ENCODE measurements at places on chromosomes 2 and 18.

GRCh38 chr2:163752267-163752666 is 16.5 kb upstream of the FIGN start:
- DNase-seq: no peak

DNA sequence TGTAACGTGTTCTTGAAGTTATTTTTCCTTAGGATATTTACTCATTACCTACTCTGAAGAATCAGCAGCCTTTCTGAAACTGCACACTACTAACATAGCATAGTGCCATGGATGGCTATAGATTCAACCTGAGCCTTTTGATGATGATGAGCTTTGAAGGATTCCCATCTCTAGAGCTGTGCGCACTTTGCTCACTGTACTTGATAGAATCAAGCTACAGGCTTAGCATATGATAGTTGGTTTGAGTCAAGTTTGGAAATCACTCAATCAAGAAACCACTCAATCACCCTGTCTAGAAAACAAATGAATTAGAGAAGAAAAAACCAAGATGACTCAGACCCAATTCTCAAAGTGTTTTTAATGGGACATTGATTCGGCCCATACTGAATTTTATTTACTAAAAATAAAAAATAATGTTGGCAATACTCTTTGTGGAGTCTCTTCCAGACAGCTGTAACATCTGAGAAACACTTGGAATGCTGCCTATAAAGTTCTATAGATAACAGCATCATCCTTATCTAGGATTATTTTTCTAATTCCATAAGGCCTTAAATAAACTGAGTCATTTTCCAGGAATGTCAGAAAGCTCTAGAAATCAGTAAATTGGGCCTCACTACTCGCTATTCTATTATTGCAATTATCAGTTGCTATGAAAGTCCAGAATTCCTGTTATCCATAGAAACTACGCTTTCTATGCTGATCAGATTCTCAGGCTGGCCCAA is 259.0 kb upstream of the ERBB4 start:
- DNase-seq: no peak

- DNase-seq: no peak
Measured at GRCh38 chr18:29982218-29982617, 1060.3 kb downstream of the DSC3 start.

DNA sequence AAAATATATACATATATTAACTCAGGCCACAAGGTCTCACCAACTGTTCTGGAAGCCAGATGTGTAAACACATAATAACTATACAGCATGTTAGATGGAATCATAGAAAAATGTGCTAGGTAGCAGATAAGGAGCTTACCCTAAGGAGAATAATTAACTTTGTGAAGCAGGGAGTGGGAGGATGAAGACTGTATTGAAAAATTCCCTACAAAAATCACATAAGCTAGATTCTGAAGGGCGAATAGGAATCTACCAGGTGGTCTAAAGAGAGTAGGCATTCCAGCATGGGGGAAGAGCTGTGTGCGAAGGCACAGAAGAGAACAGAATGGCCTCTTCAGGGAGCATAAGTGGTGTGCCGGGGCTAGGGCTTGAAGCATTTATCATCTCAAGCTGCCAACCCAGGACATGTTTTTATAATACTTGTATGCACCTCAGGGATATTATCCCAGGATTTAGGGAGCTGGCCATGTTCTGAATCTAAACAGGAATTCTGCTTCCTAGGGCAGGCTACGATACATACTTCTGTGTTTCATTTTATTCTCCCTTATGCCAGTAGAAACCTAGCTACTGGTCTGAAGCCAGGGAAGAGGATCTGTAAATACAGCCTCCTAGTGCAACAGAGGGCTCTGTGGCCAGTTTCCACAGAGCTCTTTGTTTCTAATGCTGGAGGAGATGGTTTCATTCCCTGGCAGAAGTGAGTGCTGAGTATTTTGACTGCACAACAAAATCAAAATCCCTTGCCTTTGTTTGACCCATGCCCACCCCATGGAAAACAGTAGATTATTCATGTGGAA is 56.7 kb downstream of the NEMP2 start:
- no peak for DNase-seq

- DNase-seq: no peak
Measured at GRCh38 chr2:17995593-17995992, 117.1 kb downstream of the KCNS3 start.

DNA sequence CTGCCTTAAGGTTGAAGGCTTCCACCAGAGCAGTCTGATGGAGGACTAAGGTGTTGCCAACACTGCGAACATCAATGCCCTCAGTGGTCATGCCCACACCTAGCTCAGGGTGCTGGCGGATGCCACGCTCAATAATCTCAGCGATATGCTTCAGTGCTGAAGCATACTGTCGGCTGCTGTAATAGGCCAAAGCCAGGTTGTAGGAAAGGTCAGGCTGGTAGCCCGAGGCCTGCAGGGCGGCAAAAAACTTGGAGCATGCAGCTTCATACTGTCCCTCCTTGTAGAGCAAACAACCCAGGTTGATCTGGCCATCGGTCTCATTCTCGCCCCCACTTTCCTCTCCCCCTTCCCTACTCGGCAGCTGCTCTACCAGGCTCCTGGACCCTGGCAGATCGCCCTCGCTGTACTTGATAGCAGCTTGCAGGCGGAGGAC is 159.4 kb downstream of the AGPS start:
- DNase-seq: no peak

GRCh38 chr2:80515964-80516363 is 211.4 kb upstream of the LRRTM1 start:
- no peak for DNase-seq

- DNase-seq: no peak
Measured at GRCh38 chr2:164905307-164905706, 50.0 kb downstream of the SLC38A11 start.

DNA sequence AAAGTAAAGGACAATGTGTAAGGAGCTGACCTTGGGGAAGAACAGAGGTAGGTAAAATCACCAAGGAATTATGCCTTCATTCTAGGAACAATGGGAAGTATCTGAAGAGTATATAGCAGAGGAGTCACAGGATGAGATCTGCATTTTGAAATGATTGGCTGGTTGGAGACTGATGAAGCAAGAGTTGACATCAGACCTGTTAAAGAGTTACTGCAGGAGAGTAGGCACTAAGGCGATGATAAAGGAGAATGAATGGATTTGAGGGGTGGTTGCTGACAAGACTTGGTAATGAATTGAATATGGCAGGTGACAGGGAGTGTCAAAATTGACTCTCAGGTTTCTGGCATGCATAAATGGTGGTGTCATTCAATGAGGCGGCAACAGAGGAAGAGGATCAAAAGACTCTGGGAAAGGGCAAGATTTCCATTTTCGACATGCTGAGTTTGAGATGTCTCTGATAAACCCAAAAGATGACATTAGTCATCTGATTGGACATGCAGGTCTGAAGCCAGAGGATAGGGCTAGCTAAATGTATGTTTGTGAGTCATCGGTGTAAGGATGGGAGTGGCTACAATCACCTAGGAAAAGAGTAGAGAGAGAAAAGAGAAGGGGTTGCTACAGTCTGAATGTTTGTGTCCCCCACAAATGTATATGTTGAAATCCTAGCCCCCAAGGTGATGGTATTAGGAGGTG is 236.5 kb downstream of the DYM start:
- DNase-seq: no peak

- no peak for DNase-seq
Measured at GRCh38 chr2:7077660-7078267, 160.6 kb downstream of the RNF144A start.

DNA sequence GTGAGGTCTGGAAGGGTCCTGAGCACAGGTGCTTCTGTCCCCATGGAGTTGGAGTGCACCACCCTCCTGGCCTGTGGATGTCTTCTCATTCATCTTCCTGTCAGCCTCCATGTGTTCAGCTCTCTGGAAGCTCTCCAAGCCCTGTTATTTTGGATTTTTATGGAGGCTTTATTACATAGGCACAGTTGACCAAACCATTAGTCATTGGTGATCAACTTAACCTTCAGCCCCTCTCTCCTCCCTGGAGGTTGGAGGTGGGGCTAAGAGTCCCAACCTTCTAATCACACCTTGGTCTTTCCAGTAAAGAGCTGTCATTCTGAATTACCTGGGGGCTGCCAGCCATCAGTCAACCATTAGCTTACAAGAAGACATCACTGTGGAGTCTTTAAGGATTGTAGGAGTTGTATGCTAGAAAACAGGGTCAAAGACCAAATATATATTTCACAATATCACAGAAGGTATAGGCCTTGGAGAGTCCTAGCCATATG is 7.5 kb upstream of the MCFD2 start:
- no peak for DNase-seq

- no peak for DNase-seq
Measured at GRCh38 chr2:177753682-177754491, 318.7 kb downstream of the PDE11A start.

- DNase-seq: no peak
Measured at GRCh38 chr2:14678761-14679160, 46.2 kb downstream of the LRATD1 start.

DNA sequence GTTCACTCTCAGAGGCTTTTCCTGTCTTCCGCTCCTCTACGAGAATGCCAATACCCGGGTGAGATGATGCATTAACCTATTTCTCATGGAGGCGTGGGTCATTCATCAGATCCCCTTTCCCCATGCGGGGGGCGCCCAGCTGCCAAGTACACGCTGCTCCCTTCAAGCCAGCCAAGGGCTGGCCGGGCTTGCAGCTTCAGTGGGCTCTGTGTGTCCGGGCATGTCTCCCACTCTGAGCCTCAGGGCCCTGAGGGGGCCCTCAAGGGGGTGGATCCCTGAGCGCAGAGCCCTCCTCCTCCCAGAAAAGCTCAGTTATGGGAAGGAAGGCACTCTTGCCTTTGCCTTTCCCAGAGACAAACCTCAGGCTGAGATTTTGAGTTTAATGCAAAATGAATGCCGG is 431.8 kb upstream of the MYT1L start:
- no peak for DNase-seq

- no peak for DNase-seq
Measured at GRCh38 chr2:16014041-16014787, 73.9 kb downstream of the MYCN start.

DNA sequence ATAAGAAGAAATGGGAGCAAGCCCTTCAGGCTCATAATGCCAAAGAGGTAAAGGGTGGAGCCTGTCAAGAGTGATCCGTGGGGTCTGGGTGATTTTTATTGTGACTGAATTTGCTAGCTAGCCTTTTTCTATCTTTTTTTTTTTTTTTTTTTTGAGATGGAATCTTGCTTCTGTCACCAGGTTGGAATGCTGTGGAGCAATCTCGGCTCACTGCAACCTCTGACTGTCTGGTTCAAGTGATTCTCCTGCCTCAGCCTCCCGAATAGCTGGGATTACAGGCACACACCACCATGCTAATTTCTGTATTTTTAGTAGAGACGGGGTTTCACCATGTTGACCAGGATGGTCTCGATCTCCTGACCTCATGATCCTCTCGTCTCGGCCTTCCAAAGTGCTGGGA is 29.1 kb downstream of the DRC1 start:
- no peak for DNase-seq

GRCh38 chr18:5162111-5162510 is 34.9 kb downstream of the AKAIN1 start:
- DNase-seq: no peak

DNA sequence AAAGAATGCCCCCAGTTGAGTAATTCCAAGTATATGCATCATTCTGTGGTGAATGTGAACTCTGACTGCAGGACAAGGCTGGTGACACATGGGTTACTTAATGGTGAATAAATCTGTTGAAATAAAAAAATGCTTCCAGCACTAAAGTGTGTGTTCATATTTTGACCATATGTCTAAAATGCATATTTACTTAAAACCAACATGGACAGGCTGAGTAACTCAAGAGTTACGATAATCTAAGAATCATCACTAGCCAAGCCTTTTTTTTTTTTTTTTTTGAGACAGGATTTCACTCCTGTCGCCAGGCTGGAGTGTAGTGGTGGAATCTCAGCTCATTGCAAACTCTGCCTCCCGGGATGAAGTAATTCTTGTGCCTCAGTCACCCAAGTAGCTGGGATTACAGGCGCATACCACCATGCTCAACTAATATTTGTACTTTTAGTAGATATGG is 47.1 kb upstream of the CCBE1 start:
- no peak for DNase-seq

DNA sequence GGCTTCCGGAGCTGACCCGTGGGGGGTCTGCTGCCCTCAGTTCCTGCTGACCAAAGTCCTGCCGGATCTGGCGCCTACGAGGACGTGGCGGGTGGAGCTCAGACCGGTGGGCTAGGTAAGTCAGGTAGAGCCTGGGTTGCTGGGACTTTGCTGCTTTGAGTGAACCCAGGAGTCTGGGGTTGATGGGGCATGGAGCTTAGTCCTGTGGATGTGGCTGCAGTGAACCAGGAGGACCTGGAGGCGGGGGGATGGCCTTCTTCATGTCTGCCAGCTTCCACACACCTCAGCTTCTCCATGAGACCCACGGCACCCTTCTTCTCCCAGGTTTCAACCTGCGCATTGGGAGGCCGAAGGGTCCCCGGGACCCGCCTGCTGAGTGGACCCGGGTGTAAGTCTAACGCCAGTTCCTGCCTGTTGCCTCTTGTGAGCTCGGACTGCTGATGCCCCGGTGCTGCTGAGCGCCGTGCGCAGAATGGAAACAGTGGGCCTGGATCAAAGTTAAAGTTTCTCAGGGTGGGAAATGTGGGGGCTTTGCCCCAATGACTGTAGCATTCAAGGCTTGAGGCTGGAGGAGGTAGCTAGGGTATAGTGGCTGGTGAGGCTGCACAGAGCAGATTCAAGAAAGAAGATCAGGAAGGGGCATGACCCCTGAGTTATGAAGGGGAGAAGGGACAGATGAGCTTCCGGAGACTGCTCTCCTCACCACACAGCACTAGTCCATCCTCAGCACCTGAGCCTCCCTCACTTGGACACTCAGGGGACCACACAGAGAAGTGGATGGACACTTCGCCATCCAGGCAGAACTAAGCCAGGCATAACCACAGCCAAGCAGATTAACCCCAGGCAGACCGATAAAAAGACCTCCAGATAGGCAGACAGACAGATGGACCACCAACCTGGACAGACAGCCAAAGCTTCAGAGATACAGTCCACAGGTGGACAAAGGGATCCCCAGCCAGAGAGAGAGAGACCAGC is 17.3 kb downstream of the PTPN18 start:
- no peak for DNase-seq

DNA sequence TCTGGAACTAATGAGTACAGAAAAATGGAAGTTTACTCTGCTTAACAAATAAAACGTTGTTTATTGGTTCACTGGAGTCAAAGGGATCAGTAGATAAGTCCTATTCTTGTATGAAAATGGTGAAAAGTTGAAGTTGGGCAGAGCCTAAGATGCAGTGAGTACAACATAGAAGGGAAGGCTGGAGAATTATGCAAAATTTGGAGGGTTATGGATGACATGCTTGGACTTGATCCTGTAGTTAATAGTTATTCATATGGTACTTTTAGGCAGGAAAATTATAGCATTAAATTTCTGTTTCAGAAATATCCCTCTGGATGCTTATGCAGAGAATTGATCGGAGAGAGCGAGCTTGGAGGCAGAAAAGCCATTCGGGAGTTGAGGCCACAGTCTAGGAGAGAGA is 167.6 kb downstream of the KCNS3 start:
- no peak for DNase-seq
